ENCODE measurements at places on chromosomes 5 and 9.

DNA sequence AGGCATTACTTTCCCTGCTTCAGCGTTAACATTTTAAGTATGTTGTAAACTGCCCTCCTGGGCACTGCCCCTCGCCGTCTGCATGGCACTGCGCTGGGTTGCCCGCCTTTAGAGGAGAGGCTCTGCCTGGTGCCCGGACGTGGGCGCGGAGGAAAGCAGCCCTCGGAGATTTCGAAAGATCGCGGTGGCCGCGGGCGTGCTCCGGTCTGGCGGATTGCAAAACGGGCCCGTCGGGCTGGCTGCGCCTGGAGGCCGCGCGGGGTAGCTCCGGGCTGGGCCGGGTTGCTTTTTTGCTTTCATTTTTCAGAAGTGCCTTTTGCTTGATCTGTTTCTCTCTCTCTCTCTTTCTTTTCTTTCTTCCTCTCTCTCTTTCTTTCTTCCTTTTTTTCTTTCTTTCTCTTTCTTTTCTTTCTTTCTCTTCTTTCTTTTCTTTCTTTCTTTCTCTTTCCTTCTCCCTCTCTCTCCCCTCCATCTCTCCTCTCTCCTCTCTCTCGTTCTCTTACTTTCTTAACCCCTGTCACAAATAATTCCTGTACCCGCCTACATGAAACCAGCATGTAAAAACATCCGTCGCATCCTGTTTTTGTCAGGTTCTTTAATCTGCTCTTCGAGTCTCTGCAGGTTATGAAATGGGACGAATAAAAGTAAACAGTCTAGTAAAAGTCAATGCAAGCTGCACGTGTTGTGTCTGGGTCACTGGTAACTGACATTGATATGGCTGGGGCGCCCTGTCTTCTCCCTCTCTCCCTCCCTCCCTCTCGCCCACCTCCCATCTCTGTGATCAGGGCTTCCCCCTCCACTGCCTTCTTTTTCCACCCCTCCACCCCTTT lies 1.7 kb downstream of the FST start:
- DNase-seq: no peak

DNA sequence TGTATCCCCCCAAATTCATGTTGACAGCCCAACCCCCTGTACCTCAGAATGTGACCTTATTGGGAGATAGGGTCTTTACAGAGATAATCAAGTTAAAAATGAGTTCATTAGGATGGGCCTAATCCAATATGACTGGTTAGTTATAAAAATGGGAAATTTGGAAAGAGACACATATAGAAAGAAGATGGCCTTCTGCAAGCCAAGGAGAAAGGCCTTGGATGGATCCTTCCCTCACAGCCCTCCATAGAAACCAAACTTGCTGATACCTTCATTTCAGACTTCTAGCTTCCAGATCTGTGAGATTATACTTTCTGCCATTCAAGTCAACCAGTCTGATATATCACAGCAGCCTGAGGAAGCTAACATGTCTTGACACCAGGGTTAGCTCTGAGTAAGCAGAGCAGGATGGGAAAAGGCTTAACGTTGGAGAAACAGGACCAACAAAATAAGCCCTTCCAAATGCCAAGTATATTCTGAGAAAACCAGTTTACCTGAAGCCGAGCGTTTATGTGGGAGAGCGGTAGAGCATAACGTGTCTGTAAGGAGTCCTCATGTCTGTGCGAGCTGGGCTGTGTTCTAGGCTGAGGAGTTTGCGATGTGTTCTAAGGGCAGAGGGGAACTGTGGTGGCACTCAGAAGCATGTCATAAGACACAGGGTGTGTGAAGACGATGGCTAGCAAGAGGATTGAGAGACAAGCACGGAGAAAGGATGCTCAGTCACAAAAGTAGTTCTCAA lies 206.1 kb downstream of the PIK3R1 start:
- no peak for DNase-seq

GRCh38 chr5:139392678-139393496 lies 2.0 kb downstream of the PROB1 start:
- DNase-seq: no peak

DNA sequence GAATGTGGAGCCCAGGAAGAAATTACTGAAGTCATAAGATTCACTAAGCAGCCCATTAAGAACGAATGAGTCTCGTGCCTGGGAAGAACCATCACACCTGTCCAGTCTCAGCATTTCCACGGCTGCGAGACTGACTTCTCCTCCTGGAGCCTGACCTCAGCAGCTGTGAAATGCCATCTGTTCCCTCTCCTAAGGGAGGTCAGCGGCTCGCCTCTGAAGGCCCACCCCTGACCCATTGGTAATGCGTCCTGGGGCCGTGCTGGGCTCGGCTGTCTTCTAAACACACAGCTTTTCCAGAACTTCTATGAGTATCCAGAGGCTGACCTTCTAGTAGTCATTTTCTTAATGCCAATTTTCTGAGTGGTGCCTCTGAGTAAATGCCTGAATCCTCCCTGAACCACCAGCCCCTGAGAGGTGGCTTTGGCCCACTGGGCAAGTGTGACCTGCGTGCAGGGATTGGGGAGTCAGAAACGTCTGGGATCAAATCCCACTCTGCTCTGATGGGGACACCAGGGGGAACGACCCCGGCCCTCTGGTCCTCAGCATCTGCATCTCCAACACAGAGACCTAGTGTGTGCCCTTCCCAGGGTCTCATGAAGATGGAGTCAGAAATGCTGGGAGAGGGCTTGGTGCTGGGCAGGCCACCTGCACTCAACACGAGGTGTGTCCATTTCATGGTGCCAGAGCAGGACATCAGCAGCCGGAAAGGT lies 5.7 kb downstream of the SLC6A3 start:
- DNase-seq: no peak

- no peak for DNase-seq
These were observed 30.0 kb downstream of the GFPT2 start for GRCh38 chr5:180323160-180323559.

- no peak for DNase-seq
These were observed 3.4 kb downstream of the ADGRD2 start for GRCh38 chr9:124453586-124454191.

- DNase-seq: no peak
These were observed 25.8 kb downstream of the ST8SIA4 start for GRCh38 chr5:100877274-100877673.

- peak; percentile 15 for DNase-seq
These were observed 19.8 kb upstream of the NUDT12 start for GRCh38 chr5:103582364-103582763.

DNA sequence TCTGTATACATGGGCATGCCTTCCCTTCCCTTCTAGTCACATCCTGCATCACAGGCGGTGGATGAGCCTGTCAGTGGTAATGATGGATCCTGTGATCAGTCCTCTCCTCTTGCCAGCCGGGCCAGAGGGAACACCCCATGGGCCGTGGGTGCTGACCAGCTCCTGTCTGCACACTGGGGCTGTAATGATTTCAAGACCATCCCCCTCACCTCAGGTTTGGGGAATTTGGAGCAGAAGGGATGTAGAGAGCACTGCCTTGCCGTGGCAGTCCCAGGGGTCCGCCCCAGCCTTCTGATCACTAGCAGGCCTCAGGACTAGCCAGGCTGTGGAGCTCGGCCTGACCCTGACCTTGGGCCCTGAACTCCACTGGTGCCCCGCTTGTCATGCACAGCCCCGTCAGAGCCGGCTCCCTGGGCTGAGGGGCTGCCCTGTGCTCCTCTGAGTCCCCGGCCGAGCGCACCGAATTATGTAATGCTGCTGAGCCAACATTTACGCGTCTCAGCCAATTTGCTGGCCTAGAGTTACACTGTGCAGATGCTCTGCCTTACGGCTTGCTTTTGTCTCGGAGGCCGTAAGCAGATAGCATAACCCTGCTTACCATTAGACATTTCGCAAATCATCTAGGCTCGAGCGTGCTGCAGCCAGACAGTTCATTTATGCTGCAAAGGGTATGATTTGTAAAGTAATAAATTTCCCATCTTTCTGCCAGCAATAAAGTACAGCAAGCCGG lies 155.3 kb downstream of the MACROH2A1 start:
- DNase-seq: no peak

DNA sequence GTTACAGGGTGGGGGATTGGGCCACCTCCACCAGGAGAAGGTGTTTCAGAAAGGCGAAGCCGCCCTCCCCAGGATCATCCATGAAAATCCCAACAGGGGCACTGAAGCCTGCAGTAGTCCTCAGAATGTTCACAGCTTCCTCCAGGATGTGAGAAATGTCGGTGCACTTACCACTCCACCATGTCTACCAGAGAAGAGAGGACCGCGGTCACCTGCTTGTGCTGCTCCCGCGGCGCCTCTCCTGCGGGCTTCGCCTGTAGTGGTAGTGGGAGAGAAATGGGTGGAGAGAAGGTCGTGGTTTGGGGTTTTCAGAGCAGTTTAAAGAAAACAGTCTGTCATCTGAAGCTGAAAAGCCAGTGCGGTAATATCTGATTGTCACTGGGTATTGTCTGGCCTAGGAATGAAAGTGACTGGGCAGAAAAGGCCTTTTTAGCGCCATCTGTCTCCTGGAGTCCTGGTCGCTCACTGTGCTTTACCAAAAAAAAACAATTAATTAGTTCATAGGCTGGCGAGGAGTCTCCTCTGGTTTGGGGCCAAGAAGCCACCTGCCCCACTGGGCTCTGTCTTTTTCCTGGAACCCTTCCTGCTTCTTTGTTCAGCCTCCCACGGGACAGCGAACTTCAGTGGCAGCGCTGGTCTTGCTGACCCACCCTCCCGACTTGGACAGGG lies 23.0 kb upstream of the PPP1R26 start:
- DNase-seq: no peak

DNA sequence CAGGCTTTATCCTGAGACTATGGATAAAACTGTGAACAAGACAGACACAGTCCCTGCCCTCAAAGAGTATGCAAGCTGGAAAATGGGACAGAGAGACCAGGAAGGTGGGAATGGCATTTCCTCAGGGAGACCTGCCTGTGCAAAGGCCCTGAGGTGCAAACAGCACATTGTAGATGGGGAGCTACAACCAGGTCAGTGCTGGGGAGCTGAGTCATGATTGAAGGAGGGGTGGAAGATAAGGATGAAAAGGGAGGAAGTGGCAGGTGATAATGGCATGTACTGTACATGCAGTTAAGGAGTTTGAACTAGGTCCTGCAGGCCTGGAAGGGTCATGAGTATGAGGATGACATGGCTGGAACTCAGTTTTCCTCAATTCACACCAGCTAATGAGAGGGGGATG lies 75.5 kb upstream of the BOD1 start:
- DNase-seq: no peak

DNA sequence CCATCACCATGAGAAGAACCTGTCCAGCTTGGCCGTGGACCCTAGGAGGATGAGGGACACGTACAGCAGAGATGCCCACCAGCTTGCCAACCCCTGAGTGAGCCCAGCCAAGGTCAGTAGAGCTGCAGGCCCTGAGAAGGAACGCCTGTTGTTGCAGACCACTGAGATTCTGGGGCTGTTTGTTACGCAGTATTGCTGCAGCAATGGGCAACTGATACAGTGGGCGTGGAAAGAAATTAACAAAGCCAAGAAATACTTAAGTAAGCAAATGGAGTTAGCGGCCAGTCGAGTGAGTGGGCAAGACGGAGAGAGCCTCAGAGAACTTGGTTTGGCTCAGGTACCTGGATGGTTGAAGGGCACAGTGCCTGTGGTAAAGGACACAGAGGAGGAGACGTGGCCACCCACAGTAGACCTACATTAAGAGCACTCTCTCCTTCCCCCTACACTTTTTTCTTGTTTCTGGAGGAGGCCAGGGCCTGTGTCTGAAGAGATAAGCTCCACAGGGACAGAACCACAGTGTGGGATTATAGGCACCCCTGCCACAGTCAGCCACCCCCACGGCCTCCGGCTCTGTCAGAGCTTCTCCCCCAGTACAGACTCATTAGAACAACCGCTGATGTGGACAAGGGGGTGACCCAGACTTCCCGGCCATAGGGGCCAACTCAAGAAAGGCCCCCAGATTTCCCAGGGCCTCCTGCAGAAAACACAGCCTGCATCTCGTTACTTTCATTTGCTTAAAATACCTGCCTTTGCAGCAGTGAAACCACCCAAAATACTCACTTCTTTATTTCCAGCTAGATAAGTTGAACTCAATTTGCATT lies 40.1 kb upstream of the GRHPR start:
- no peak for DNase-seq

DNA sequence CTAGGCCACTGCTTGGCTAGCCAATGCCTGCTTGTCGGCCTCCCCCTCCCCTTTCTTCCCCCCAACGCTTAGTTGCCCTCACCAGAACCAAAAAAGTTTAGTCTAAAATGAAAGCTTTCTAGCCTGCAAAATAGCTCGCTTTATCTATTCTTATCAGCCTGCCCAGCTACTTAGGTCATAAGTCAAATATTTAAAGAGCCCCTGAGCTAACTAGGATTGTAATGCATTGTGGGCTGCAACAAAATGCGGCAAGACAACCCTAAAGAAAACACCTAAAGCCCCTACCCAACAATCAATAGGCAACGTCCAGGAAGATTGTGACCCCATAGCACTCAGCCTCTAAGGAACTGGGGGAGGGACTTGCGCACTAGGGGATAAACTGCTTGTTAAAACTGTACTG lies 38.6 kb upstream of the PCSK5 start:
- DNase-seq: no peak

- no peak for DNase-seq
These were observed 60.1 kb downstream of the COL5A1 start for GRCh38 chr9:134701581-134702259.

- DNase-seq: no peak
These were observed 14.9 kb upstream of the TMEM38B start for GRCh38 chr9:105679257-105680022.

GRCh38 chr5:175652741-175653663 lies 4.9 kb upstream of the HRH2 start:
- no peak for DNase-seq

- DNase-seq: no peak
These were observed 168.7 kb upstream of the GNA14 start for GRCh38 chr9:77816641-77817341.

- no peak for DNase-seq
These were observed 17.8 kb upstream of the ZNF622 start for GRCh38 chr5:16483361-16483760.

GRCh38 chr5:44506561-44506960 lies 117.3 kb upstream of the FGF10 start:
- DNase-seq: no peak

DNA sequence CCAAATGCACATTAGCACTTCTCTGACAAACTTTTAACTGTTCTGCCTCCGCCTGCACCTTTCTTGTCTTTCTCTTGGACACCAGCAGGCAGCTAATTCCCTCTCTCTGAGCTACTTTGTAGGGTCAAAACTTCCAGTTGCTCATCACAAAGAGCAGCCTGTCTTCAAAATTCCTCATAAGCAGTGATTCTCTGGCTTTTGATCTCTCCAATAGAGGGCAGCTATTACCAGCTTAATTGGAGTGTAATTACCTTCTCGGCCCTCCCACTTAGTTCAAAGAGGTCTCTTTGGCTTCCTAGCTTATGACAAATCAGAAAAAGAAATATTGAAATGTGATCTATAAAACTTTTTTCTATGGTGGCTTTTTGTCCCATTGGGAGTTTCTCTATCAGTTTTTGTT lies 43.6 kb upstream of the RAD23B start:
- no peak for DNase-seq

DNA sequence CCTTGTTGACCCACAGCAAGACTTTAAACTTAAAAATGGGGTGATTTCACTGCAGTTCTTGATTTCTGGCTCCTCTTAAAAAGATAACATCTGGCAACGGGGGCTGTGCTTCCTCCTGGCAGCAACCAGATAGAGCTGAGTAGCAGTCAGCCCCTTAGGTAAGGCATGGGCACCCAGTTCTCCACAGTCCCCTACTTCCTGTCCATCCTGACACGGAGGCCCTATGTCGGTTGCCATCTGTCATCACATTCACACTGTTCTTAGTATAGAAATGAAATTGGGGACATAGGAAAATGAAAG lies 11.7 kb downstream of the CD74 start:
- DNase-seq: no peak

Measured in NCI-H2081 treated with DMSO at 0.1 percent for 48 hours (cell line).